GM23248 (cell line): ENCODE measurements at places on chromosomes 5 and 9.

DNA sequence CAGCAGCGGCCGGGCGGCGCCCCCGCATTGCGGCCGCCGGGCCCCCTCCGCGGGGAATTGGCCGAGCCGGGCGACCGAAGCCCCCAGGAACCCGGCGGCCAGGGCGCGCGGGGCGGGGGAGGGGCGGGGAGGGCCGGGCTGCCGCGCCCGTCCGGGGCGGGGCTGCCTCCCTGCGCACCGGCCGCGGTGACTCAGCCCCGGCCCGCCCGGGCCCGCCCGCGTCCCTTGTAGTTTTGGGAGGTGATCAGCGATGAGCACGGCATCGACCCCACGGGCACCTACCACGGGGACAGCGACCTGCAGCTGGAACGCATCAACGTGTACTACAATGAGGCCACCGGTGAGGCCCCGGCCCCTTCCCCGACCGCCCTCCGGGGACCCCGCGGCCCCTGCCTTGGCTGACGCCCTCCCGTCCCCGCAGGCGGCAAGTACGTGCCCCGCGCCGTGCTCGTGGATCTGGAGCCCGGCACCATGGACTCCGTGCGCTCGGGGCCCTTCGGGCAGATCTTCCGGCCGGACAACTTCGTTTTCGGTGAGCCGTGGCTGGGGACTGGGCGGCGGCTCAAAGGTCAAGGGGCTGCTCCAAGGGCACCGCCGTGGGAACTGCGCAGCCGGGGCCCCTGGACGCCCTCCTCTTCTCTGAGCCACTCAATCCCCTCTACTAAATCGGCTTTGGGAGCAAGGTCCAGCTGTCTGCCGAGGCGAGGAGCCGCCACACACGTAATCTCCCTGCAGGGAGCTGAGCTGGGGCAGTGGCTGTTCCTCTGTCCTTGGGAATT, 592 bp downstream of the TUBB4B start:
- peak; percentile 89 for DNase-seq

DNA sequence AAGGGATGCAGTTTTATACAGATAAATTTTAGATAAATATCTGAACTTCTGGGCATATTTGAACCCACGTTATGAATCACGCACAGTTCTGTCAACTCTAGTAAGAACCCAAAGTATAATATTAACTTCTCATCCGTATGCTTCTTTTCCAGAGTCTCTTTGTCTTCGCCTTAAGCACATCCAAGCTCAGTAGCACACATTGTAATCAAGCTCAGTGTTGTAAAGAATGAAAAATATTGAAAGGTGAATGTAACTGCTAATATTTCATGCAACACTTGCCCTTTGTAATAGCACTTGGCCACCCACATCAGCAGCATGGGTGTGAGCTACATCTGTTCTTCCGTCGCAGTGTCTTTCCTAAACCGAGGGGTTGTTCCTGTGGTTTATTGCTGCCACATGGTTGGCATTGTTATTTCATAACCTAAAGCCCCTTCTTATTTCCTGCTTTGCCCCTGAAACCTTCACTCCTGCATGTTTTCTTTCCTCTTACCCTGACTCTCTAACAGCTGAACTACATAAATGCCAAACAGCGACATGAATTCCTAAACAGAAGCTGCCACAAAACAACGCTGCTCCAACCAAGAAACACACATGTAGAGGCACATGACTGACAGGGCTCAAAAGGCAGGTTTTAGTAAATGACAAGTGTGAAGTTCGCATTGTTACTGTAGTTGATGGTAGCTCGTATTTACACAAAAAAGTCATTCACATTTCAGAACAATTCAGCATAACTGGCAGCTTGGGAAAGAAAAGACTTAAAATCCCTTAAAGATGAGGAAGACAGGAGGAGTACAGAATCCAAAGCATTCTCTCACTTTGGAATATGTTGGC, 190.1 kb upstream of the MEF2C start:
- DNase-seq: no peak

GRCh38 chr9:135613946-135614805, 25.2 kb downstream of the GLT6D1 start:
- DNase-seq: no peak

- DNase-seq: no peak
Observed at GRCh38 chr9:36971935-36972488, 62.1 kb downstream of the PAX5 start.

DNA sequence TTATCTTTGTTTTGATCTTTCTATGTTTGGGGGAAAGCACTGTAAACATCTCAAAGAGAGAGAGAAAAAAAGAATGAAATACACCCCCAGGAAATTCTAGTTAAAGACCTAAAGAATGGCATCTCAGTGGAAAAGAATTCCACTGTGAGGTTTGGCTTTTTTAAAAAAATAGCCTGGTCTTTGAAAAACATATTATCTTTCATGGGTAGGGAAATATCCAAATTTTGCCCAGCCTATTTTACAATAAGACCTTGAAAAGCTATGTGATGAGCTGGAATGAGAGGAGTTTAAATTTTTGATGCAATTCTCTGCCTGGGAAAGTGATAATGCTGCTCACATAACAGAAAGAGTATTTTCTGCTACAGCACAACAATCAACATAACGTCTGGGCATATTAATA, 348.1 kb upstream of the WWC1 start:
- no peak for DNase-seq

- DNase-seq: peak; percentile 82
Observed at GRCh38 chr5:14491015-14491915, 90.3 kb upstream of the OTULINL start.

- DNase-seq: peak; percentile 31
Observed at GRCh38 chr5:52844885-52845284, 57.2 kb downstream of the ITGA1 start.
